ENCODE measurements at places on chromosomes 6 and 20. TPM values are rescaled to one million over a fixed set of nuclear protein-coding genes. Genes with fewer than 3 reads are reported as not detected.

The PRDM1 gene
- total RNA-seq, result not detected

The FERMT1 gene
- 0.29 TPM for total RNA-seq

The PLA2G7 gene
- total RNA-seq, result 0.44 TPM

The BPI gene
- not detected for total RNA-seq

The C6orf15 gene
- not detected for total RNA-seq

The GPX5 gene
- not detected for total RNA-seq

The ZNF341 gene
- total RNA-seq, result 3.3 TPM

The SPATS1 gene
- total RNA-seq, result not detected

The IMPG1 gene
- 0.51 TPM for total RNA-seq

The DYNLRB1 gene
- 185 TPM for total RNA-seq

The SLC17A2 gene
- not detected for total RNA-seq

The AIF1 gene
- total RNA-seq, result not detected

The SLC24A3 gene
- 9.7 TPM for total RNA-seq

The MOXD1 gene
- total RNA-seq, result not detected

The ADGRB3 gene
- total RNA-seq, result 7.3 TPM

The CCR6 gene
- not detected for total RNA-seq

The STX7 gene
- total RNA-seq, result 62.7 TPM

The HSD17B8 gene
- total RNA-seq, result 4.6 TPM

The PLCB1 gene
- total RNA-seq, result 37.4 TPM
